Spinal cord (tissue), 10 donors: ENCODE measurements at places on chromosomes 13 and 19.

DNA sequence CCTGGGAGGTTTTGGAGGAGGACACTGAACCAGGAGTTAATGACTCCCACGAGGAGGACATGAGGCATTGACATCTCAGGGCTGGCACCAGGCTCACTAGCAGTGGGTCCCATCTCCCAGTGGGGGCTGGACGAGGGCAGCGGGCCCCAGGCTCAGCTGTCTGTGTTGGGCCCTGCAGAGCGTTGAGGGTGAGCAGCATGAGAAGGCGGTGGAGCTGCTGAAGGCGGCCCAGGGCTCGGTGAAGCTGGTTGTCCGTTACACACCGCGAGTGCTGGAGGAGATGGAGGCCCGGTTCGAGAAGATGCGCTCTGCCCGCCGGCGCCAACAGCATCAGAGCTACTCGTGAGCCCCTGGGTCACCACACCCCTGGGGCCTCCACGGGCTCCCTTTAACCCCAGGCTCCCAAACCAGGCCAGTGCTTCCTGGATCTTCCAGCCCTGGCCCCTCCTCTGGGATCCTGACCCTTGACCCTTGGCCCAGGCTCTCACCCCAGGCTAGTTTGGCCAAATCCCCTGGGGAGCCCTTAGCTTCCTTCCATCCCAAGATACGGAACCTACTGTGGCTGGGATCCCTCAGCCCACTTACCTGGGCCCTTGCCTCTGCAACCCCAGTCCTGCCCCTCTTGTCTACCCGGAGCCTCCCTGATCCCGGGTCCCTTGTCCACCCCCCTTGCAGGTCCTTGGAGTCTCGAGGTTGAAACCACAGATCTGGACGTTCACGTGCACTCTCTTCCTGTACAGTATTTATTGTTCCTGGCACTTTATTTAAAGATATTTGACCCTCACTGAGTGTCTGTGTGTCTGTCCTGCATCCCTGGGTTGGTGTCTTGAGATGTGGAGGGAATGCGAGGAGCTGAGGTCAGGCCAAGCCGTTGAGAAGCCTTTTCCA is 1.0 kb downstream of the C19orf73 start:
- DNase-seq: no peak

- no peak for DNase-seq
Observed at GRCh38 chr19:35027851-35028599, 2.2 kb upstream of the SCN1B start.

- no peak for DNase-seq
Observed at GRCh38 chr19:47056411-47056810, 8.0 kb upstream of the TMEM160 start.

DNA sequence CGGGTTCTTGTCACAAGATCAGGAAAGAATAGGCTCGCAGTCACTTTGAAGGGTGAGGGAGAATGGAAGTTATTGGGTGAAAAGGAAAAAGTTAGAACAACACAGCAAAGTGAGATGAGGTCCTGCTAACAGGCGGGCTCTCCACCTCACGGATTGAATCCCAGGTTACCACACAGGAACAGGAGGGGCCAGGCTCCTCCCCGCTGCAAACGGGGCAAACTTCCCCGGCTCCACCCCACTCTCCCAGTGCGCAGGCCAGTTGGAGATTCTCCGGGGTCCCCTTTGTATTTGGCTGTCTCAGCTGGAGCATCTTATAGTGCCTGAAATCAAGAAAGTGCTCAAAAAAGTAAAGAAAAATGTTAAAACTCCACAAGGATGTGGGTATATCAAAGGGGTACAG is 78.3 kb upstream of the IPO5 start:
- no peak for DNase-seq

DNA sequence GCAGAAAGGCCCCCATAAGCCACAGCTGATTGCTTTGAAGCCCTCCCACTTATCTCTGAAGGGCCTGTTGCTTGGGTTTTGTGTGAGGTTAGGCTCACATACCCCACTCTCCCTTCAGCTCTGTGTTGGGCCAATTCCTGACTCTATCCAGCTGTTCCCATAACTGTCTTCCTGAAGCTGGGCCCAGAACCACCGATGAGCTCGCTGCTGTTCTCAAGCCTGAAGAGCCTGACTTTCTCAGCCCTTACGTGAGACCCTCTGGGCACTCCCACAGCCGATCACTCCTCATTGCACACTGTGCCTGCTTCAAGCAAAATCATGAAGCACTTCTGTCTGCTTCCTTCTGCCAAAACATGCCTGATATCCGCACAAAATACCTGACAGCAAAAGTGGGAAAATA is 124.1 kb downstream of the CRYL1 start:
- DNase-seq: no peak

GRCh38 chr13:33318037-33318436 is 32.5 kb upstream of the STARD13 start:
- no peak for DNase-seq

DNA sequence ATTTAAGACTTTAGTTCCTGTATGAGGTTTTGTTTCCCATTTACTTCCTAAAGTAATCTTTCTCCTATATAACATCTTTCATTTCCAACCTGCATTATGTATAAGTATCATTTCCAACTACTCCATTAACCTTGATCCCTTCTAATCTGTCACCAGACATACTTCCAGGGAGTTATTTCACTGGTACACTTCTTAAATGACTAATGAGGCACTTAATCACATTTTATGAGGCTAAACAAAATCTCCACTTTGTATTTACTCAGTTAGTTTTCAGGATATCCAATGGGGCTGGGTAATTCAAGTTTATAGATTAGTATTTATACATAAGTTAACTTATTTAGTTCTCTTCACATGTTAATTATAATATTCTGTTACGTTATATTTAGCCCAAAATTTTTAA is 634.7 kb downstream of the PCDH17 start:
- no peak for DNase-seq

DNA sequence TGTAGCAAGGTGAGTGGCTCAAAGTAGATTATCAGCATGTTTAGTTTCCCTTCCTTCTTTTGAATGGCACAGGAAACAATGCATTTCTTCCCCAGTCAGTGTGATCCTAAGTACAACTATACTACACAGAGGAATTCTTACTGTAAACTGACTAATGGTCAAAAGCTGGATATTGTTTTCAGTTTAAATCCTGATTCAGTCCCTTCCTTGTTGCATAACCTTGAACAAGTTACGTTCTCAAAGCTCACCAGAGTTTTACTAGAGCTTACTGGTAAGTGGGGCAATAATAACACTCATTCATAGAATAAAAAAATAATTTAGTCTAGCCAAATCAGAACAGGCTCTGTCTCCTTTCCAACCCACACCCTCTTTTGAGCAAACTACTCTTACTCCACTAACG is 180.1 kb downstream of the POSTN start:
- DNase-seq: no peak

GRCh38 chr19:812747-813218 is 9.0 kb downstream of the PLPPR3 start:
- no peak for DNase-seq

GRCh38 chr19:46328079-46328478 is 18.8 kb upstream of the PPP5C start:
- DNase-seq: no peak

- no peak for DNase-seq
Observed at GRCh38 chr19:35513628-35514281, at the start of gene DMKN. Gene DMKN (minus strand): TSS chr19:35513649. CDS start chr19:35513475, 174 bp downstream.

GRCh38 chr13:47298506-47298905 is 401.7 kb upstream of the HTR2A start:
- DNase-seq: no peak

DNA sequence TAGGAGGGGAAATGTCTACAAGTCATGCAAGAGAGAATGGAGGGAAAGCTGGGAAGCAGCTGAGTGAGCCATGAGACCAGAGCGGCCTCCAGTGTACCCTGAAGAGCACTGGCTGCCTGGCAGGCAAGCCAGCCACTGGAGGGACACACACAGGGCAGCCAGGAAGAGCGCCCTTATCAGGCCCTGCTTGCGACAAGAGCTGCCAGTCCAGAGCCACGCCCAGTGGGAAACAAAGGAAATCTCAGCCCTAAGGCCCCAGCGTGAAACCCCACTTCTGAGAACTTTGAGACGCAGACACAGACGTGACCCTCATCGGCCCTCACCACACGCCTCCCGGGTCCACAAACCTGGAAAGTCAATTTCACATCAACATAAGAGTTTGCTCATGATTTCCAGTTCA is 105.0 kb downstream of the STK24 start:
- no peak for DNase-seq

DNA sequence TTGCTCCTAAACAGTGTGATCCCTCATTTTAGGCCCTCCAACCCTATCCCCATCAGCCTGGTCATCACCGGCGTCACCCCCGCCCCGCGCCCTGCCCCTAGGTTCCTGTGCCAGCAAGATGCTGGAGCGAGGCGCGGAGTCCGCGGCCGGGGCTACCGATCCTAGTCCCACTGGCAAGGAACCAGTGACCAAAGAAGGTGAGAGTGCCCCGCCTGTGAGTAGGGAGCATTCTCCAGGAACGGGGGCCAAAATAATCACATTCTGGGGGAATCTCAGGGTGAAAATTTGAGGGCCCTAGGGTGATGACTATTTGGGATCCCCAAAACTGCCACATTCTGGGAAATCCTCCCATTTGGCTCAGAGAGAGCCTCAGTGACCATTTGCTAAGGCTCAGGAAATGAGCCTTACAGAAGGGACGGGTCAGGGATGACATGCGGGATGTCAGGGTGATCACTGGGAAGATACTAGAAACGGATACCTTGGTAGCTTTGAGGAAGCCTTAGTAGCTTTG is 1.4 kb downstream of the ZNF575 start:
- DNase-seq: no peak

DNA sequence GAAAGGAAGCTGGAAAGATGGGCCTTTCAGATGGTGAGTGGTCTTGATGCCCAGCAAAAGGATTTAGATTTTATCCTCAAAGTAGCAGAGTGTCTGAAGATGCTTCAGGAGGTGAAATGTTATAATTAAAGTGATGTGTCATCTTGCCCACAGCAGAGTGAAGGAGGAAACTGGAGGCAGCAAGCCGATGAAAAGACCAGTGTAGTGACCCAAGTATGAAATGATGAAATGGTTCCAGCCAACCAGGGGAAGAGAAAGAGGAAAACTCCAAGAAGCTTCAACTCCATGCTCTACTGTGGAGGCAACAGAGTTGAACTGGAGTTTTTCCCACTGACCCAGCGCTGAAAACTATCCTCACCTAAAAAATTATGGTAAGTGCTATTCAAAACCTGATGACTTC is 66.7 kb downstream of the FOXO1 start:
- DNase-seq: no peak

DNA sequence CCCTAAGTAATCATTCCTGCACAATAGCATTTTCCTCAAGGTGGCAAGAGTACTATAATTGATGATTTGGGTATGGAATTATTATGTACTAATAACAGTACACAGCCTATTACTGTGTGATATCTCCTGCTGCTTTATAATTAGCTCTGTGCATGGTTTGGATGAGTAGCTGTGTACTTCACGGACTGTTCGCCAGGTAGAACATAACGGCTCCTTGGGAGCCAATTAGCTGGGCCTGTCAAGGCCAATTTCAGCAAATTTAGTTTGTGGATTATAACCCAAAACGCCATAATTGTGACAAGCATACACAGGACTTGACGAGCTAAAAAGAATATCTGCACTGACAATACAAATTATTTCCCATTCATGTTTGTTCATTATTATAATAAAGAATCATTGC is 1584.2 kb downstream of the SLITRK1 start:
- peak; percentile 9 for DNase-seq

DNA sequence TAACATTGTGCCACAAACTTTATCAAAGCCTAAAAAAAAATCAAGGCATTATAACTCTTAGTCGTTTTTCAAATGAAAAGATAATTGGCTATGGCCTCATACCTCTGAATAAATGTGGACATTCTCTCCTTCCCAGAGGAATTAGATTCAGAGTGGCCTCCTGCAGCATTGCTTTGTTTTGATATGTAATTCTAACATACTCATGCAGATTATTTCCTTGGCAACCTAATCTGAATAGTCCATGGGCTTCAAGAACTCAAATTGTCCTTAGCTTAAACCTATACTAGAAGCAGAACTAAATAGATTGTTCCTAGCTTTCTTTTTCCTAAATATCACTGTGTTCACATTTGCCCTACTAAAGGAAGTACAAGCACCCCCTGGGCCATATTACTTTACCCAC is 1146.9 kb downstream of the OLFM4 start:
- no peak for DNase-seq

GRCh38 chr13:41970918-41971317 is 10.0 kb upstream of the VWA8 start:
- no peak for DNase-seq

- no peak for DNase-seq
Observed at GRCh38 chr19:47630594-47630993, 21.7 kb downstream of the BICRA start.

GRCh38 chr13:99354371-99354951 is 47.3 kb upstream of the GPR183 start:
- DNase-seq: no peak

- DNase-seq: no peak
Observed at GRCh38 chr13:74930402-74931165, 551.4 kb downstream of the TBC1D4 start.

GRCh38 chr13:39836038-39836437 is 180.6 kb downstream of the COG6 start:
- DNase-seq: no peak

- DNase-seq: no peak
Observed at GRCh38 chr19:17255150-17255621, 9.4 kb downstream of the USHBP1 start.

DNA sequence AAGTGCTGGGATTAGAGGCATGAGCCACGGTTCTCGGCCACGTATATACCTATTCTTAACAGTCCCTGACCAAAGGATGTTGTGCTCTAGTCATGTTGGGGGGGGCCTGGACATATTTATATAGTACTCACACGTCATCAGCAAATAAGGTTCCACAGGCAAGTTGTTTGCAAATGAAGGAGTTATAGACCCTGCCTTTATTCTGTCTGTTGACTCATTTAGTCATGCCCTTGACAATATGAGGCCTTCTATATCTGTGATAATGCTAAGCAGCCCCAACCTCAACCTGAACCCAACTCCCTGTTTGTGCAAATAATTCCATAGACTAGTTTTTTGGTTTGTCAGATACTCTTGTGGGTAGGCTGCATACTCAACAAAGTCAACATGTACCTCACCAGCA is 8.9 kb downstream of the ZNF586 start:
- DNase-seq: no peak

GRCh38 chr19:2359992-2360685 is at the start of gene TMPRSS9:
Gene TMPRSS9 (plus strand): TSS chr19:2360265. CDS start chr19:2389786, 29,521 bp downstream.
- DNase-seq: no peak

DNA sequence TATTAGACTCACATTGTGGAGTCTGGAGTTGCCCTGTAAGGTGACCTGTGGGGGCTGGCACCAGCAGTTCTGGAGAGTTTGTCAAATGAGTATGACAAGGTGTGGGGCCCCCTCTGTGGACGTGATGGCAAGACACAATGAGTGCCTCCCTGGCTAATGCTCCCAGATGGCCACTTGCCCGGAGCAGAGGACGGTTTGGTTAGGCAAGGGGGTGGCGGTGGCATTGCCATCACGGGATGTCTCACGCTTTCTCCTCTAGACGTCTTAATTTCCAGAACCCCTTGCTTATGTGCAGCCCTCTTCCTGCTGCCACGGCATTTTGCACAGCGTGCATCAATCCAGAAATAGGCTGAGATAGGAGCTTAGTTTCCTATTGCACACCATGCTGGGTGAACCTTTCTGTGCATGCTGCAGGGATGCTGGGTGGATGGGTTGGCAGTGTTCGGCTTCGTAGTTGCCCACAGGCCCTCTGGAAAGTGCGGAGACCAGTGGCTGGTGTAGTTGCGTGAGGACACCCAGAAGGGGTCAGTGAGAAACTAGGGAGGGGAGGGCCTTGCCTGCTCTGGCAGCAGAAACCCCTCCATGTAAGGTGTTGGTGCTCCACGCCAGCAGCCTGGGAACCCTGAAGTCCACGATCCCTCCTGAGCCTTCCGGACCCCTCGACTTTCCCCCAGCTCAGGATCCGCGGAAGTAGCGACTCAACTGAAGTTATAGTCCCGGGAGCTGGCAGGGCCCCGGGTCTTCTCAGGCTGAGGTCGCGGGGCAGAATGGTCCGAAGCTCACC is 18.1 kb upstream of the LRP3 start:
- DNase-seq: no peak
